ENCODE measurements at places on chromosomes 6 and 20.

GRCh38 chr20:20143646-20144045, 91.3 kb downstream of the CFAP61 start:
- no peak overlapping the region for H3K27ac ChIP-seq
- H3K4me1 ChIP-seq = no peaks in the 10 kb centered on the region
- peaks cover 9% of the 10 kb centered on the region for H3K27me3 ChIP-seq

DNA sequence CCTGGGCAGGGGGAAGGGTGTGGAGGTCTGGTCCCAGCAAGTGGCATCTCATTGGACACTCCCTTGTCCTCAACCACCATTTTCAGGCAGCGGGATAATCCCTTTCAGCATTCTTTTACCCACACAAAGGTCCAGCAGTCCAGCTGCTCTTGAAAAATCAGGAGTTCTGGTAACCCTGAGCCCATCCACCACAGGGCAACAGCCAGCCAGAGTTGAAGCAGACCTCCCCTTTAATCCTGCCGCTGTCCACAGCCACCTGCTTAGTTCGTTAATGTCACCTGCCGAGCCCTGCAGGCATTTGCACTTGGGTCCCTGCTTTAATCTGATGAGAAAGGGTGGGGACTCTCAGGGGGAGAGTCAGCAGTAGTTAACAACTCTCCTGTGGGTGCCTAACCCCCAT, 11.1 kb downstream of the TMEM74B start:
- no peak for DNase-seq
- H3K4me1 ChIP-seq = no peaks in the 10 kb centered on the region
- peaks cover 29% of the 10 kb centered on the region for H3K36me3 ChIP-seq

DNA sequence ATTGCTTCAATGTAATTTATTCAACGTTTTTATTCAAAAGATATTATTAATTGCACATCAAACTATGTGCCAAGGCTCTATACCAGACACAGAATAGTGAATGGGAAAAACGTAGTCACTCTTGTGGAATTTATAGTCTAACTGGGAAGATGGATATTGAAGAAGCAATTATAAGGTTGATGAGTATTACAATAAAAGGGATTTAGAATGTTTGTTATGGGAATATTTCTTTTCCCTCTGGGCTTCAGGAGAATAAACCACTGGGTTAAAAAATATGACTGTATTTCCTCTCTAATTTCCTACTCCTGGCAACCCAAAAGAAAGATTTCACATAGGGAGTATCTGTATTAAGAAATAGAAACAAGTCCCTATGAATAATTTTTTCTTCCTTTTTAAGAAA, 25.1 kb upstream of the UTRN start:
- no peak overlapping the region for H3K27ac ChIP-seq
- no peaks in the 10 kb centered on the region for H3K27me3 ChIP-seq

GRCh38 chr6:23454080-23454976, 671.7 kb upstream of the NRSN1 start:
- H3K4me3 ChIP-seq = no peak overlapping the region
- H3K36me3 ChIP-seq = no peaks in the 10 kb centered on the region
- no peaks in the 10 kb centered on the region for H3K27me3 ChIP-seq
- H3K4me1 ChIP-seq = no peaks in the 10 kb centered on the region
- no peak for DNase-seq

DNA sequence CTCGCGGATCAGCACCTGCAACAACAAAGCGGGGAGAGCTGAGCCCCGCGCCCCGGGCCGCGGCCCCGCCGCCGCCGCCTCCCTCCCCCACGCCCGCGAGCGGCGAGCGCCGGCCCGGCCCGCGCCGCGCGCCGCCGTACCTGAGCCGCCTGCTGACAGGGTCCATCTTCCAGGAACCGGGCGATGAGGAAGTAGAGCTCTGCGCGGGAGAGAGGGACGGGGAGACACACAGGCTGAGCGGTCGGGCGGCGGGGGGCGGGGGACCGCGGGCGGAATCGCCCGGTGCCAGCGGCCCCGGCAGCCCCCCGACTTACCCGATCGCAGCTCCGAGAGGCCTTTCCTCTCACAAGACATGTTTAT, 359 bp downstream of the PHIP start:
- peaks cover 21% of the 10 kb centered on the region for H3K36me3 ChIP-seq
- peak overlapping the region; percentile 96 for H3K27ac ChIP-seq
- peak overlapping the region; percentile 89 for H3K4me3 ChIP-seq
- H3K4me1 ChIP-seq = peaks cover 40% of the 10 kb centered on the region
- DNase-seq = peak; percentile 68

DNA sequence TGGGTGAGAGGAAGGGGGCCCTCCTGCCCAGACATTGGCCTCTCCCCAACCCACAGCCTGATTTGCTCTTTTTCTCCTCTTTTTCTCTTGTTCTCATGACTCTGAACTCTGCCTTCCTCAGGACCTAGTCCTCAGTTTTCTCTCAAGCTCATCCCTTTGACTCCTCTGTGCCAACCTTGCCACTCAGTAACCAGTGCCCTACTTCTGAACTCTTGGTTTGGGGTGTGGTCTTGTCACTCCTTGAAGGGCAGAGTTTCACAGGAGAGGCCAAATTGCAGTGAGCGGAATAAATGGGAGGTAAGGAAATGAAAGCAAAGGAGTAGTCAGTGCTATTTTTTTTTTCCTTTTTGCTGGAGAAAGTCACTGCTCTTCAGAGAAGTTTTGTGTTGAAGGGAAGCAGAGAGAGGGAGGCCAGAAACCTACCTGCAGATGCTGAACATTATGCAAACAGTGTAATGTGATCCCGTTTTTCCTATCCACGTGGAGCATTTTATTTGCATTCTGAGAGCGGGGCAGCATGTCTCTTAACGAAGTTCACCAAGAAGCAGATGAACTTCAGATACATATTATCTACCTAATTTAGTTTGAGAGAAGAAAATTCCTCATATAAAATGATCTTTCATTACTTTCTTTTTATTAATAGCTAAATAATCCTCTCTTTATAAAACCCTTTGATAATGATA, 26.9 kb downstream of the CFAP61 start:
- H3K36me3 ChIP-seq = no peaks in the 10 kb centered on the region
- no peak overlapping the region for H3K27ac ChIP-seq
- no peak for DNase-seq
- peaks cover 2% of the 10 kb centered on the region for H3K4me1 ChIP-seq
- peaks cover 14% of the 10 kb centered on the region for H3K27me3 ChIP-seq
- H3K4me3 ChIP-seq = no peak overlapping the region

GRCh38 chr6:156413154-156413553, 364.0 kb upstream of the ARID1B start:
- H3K4me1 ChIP-seq = no peaks in the 10 kb centered on the region
- no peak overlapping the region for H3K4me3 ChIP-seq
- no peak for DNase-seq
- H3K36me3 ChIP-seq = no peaks in the 10 kb centered on the region

GRCh38 chr6:31304683-31305082, 32.8 kb upstream of the HLA-C start:
- peaks cover 3% of the 10 kb centered on the region for H3K4me1 ChIP-seq
- H3K4me3 ChIP-seq = no peak overlapping the region
- peaks cover 14% of the 10 kb centered on the region for H3K27me3 ChIP-seq
- no peaks in the 10 kb centered on the region for H3K36me3 ChIP-seq
- DNase-seq = peak; percentile 14
- no peak overlapping the region for H3K27ac ChIP-seq

DNA sequence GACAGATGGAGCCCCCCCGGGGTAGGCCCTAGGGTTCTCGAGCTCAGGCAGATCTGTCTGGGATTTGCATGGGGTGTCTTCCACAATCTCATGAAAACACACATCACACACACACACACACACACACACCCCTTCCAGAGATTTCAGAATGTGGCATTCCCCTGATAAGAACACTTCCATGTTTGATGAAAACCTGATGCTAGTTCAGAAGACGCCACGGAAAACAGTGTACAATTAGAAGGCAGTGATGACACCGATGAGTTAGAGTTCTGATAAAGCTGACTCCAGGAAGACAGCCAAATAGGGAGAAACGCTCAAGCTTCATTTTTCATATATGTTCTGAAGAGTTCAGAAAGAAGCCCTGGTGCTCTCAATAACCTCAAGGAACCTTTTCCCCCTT, 438.7 kb upstream of the JARID2 start:
- H3K36me3 ChIP-seq = peaks cover 6% of the 10 kb centered on the region
- H3K27me3 ChIP-seq = no peaks in the 10 kb centered on the region
- no peak for DNase-seq
- H3K4me3 ChIP-seq = no peak overlapping the region
- no peak overlapping the region for H3K27ac ChIP-seq

GRCh38 chr6:52662031-52662430, 8.9 kb upstream of the TMEM14A start:
- DNase-seq = no peak
- H3K27ac ChIP-seq = no peak overlapping the region
- no peaks in the 10 kb centered on the region for H3K36me3 ChIP-seq
- H3K4me3 ChIP-seq = no peak overlapping the region

DNA sequence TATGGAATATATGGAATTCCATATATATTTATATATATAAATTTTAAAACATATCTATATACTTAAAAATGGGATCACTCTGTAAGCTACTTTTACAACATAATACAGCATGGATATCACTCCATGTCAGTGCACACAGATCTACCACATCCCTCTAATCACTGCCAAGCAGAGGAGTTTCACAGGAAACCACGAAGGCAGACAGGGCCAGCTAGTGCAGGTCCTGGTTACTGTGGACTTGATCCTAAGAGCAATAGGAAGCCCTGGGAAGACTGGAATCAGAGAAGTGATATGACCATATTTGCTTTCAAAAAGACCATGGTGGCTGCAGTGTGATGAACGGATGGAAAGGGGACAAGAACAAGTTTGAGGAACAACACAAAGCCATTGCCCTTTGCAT, 40.0 kb upstream of the NRN1 start:
- H3K4me3 ChIP-seq = no peak overlapping the region
- peaks cover 14% of the 10 kb centered on the region for H3K27me3 ChIP-seq
- H3K4me1 ChIP-seq = no peaks in the 10 kb centered on the region
- DNase-seq = no peak
- no peak overlapping the region for H3K27ac ChIP-seq
- H3K36me3 ChIP-seq = no peaks in the 10 kb centered on the region

- no peaks in the 10 kb centered on the region for H3K27me3 ChIP-seq
- H3K27ac ChIP-seq = no peak overlapping the region
- H3K4me3 ChIP-seq = no peak overlapping the region
These were observed 11.7 kb downstream of the FIG4 start for GRCh38 chr6:109702791-109703190.

DNA sequence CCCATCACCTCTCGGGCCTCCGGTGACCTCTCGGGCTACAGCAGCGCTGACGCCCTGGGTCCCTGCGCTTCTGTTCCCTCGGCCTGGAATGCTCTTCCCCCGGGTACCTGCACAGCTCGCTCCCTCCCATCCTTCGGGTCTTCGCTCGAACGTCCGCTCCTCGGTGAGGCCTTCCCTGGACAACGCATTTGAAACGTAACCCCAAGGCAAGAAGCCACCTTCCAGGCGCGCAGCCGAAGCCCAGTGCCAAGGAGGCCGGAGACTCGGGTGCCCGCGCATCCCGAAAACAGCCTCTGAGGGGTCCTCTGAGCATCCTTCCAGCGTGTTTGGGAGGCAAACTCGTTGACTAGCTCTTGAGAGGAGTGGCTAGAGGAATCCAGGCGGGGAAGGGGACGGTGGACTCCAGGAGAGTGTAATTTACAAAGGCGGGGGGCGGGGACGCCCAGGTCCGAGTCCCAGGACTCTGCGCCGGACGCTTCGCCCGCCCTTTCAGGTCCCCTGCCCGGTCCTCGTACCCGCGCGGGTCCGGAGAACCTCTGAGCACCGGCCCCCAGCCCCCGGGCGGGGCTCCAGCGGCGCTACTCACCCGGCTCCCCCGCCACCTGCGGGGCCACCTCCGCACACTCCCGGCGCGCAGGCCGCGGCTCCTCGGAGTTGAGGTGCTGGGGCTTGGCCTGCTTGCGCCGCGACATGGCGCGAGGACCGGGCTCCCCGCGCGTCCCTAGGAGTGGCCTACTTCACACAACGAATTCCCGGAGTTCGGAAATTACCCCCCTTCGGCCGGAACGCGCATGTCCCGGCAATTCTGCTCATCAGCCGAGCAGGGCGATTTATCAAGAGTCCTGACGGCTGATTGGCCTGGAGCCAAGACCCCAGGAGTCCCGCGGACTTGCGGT, 86.8 kb downstream of the ZFP64 start:
- H3K36me3 ChIP-seq = peaks cover 2% of the 10 kb centered on the region
- no peak overlapping the region for H3K27ac ChIP-seq
- peak; percentile 17 for DNase-seq

DNA sequence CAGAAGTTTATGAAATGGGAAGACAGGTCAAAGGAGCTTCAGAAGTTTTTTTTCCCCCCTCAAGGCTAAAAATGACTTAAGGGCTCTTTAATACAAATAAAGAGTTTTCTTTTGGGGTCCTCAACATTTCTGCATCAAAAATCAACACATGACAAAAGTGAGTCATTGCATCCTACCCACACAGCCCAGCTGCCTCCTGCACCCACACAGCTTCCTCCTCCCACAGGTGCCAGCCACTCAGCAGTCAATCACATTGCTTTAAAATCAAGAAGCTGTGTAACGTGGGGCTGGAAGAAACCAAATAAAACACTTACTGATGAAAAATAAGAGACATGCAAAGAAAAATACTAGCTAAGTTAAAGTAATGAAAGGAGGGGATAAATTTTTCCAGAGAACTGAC, 68.5 kb downstream of the MAP3K5 start:
- no peak overlapping the region for H3K27ac ChIP-seq
- no peaks in the 10 kb centered on the region for H3K27me3 ChIP-seq
- H3K4me3 ChIP-seq = no peak overlapping the region
- H3K36me3 ChIP-seq = peaks cover 5% of the 10 kb centered on the region

DNA sequence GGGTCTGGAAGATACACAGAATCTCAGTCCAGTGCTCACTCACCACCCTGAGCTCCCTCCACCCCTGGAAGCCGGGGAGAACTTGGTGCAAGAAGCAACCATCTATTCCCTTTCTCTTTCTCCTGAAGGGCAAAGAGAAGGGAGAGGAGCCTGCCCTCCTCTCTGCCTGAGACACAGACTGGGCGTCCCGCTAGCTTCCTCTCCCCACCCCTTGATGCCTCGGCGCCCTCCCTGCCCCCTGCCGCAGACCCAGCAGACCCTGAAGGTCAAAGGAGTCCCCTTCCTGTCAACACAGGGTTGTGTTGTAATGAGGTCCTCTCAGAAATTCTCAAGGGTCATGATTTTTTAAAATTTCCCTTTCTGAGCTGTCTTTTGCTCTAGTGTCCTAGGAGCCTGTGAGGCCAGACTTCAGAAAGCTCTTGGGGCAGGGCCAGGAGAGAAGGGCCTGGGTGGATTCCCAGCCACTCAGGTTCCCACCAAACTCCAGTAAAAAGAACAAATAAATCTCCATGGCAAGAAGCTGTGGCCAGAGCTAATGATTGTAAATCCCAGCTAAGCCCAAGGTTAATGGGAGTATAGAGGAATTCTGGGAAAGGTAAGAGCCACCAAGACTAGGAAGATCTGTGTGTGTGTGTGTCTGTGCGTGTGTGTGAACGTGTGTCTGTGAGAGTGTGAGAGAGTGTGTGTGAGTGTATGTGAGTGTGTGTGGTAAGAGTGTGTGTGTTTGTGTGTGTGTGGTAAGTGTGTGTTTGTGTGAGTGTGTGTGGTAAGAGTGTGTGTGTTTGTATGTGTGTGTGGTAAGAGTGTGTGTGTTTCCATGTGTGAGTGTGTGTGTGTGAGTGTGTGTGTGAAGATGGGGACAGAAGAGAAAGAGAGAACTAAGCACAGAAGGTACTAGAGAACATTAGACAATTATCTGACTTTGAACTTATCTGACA, 1.1 kb upstream of the JPH2 start:
- peaks cover 36% of the 10 kb centered on the region for H3K27me3 ChIP-seq
- no peak for DNase-seq
- peaks cover 4% of the 10 kb centered on the region for H3K4me1 ChIP-seq
- H3K27ac ChIP-seq = no peak overlapping the region

GRCh38 chr6:119274197-119274595, 75.4 kb downstream of the MAN1A1 start:
- H3K4me3 ChIP-seq = no peak overlapping the region
- peaks cover 19% of the 10 kb centered on the region for H3K36me3 ChIP-seq
- no peaks in the 10 kb centered on the region for H3K27me3 ChIP-seq
- no peak overlapping the region for H3K27ac ChIP-seq
